ENCODE measurements at places on chromosomes 12 and 14. TPM values are rescaled to one million over a fixed set of nuclear protein-coding genes. Genes with fewer than 3 reads are reported as not detected.
A peak's percentile ranks its signal among the peaks of the same experiment; 100 is the strongest.

DNA sequence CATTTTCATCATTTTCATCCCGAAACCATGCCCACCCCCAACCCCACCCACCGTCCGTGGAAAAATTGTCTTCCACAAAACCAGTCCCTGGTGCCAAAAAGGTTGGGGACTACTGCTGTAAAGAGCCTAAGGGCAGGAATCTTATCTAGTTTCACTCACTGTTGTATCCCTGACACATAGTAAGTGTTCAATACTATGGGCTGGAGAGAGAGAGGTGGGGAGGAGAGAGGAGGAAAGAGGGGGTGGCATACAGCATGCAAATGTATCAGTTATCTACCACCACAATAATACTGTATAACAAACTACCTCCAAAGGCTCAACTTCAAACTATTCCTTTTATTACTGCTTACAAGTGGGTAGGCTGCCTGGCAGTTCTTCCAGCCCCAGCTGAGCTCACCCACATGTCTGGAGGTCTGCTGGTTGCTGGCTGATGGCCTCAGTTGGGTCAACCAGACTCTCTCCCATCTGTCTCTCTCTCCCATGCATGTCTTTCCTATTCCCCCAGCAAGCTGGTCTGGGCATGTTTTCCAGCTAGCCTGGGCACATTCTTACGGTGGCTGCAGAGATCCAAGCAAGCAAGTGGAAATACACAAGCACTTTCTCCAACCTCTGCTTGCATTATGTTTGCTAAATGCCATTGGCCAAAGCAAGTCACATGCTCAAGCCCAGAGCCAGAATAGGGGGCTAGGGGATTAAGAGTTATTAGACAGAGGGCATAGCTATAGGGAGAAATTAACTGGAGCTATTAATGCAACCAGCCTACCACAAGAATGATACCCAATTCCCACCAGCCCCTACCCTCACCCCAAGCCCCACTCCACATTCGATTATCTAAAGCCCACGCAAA, 31.6 kb upstream of the FICD start:
- DNase-seq, result no peak
- no peaks in the 10 kb centered on the region for H3K4me1 ChIP-seq
- H3K36me3 ChIP-seq, result no peaks in the 10 kb centered on the region
- no peak overlapping the region for H3K27ac ChIP-seq

DNA sequence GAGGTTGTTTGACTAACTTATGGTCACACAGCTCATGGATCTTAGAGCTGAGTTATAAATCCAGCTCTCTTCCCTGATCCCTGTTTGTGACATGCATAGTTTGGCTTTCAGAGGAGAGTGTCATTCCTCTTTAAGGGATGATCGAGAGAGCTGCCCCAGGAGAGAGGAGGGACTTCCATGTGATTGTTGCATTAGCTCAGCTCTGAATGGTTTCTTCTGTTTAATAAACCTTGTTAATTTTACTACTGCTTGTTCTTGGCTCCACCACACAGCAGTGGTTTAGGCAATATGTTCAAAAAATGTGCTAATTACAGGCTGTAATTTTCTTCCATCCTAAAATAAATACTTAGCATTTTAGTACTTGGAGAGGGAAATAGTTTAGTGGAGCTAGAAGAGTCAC, 152.5 kb downstream of the C12orf75 start:
- no peaks in the 10 kb centered on the region for H3K36me3 ChIP-seq
- H3K27me3 ChIP-seq, result peaks cover 2% of the 10 kb centered on the region
- no peak overlapping the region for H3K4me3 ChIP-seq
- DNase-seq, result no peak
- H3K4me1 ChIP-seq, result no peaks in the 10 kb centered on the region

DNA sequence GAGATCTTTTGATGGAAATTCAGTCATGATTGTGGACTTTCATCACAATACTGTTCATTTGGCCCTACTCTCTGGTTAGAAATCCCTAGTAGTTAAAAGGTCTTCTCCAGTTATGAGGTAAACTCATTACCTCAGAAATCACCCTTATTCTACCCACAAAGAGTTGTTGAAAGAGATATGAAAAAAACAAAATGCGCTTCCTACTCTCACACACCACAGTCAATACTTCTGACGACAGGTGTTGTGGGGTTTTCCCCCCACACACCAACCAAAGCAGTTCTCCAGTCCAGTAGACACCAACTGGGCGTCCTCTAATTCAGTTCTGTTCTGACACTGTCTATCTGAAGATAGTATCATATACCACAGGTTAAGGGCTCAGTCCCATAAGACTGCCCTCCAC, 54.9 kb downstream of the TRMT5 start:
- H3K27ac ChIP-seq, result no peak overlapping the region
- peaks cover 3% of the 10 kb centered on the region for H3K36me3 ChIP-seq
- no peak overlapping the region for H3K4me3 ChIP-seq

DNA sequence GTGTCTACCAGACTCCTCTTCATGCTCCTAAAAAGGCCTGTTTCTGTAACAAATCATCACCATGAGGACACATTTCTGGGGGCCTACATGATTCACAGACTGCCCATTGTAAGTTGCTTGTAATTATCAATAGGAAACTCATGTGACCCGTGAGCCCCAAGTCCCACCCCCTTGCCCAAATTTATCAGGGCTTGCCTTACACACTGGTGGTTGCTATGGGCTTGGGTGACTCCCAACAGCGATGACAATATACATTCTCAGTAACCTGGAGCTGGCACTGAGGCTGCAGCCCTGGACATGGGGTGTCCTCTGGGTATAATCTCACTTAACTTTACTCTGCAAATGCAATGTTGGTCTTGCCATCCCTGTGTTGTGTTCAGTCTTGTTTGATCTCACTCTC, 149.2 kb downstream of the NRXN3 start:
- H3K27ac ChIP-seq, result no peak overlapping the region
- no peak overlapping the region for H3K4me3 ChIP-seq
- peaks cover 21% of the 10 kb centered on the region for H3K27me3 ChIP-seq
- DNase-seq, result no peak
- H3K36me3 ChIP-seq, result no peaks in the 10 kb centered on the region

Gene PPM1H
- total RNA-seq, result not detected

DNA sequence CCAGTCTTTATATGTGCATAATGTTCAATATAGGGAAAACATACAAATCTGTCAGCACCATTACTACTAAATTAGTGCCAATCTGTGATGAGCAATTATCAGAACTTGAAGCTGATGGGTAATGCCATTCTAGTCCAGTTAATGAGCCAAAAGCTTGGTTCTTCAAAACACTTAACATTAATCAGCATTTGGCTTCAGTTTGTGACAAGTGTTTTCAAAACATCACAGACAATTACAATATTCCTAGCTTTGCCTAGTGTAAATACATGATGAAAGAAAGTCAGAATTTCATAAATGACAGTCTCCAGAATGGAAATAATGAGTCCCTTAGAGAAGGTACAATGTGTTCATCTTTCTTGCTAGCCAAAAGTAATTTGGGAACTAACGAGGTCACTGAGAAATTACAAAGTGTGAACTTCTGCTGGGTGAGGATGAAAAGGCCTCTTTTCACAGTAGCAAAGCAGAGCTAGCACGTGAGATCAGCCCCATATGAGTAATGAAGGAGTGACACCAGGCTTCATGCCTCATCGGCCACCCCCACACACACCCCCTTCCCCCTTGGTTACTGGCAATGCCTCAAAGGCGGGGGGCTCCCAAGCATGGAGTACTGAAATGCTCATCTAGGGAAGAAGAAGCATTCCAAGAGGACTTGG, 180.6 kb upstream of the EEA1 start:
- no peaks in the 10 kb centered on the region for H3K27me3 ChIP-seq
- DNase-seq, result no peak

DNA sequence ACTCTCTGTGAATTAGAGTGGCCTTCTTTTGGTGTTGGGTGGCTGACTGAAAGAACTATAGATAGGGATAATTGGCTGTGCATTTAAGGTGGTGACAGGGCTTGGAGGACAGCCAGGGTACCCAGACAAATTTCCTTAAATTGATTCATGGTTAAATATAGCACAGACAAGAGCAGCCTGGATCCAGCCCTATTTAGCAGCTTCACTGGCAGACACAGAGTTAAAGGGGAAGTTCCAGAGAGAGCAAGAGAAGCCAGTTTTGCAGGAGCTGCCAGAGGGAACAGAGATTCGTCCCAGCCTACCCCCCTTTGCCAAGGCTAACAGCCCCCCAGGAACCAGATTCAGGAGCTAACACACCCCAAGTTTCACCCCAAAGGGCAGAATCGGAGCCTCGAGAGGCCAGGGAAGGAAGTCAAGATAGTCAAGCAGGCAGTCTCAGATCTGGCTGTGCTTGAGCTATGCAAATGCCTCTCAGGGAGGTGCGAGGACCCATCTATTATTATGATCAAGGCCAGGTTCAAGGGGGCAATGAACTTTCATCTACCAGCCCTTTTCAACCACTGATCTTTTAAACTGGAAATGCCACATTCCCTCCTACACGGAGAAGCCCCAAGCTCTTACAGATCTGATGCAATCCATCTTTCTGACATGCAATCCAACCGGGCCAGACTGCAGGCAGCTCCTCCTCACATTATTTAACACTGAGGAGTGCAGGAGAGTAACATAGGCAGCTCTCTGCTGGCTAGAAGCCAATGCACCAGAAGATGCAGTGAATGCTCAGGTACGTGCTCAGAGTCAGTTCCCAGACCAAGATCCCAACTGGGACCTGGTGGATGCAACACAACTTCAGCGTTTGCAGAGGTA, 58.2 kb downstream of the DHRS2 start:
- H3K4me3 ChIP-seq, result no peak overlapping the region
- no peaks in the 10 kb centered on the region for H3K4me1 ChIP-seq
- no peak overlapping the region for H3K27ac ChIP-seq
- no peak for DNase-seq

- H3K27me3 ChIP-seq, result no peaks in the 10 kb centered on the region
- peaks cover 37% of the 10 kb centered on the region for H3K4me1 ChIP-seq
- H3K27ac ChIP-seq, result peak overlapping the region; percentile 86
- H3K4me3 ChIP-seq, result peak overlapping the region; percentile 44
Observed at GRCh38 chr12:14307004-14307403, 58.5 kb upstream of the ATF7IP start.

DNA sequence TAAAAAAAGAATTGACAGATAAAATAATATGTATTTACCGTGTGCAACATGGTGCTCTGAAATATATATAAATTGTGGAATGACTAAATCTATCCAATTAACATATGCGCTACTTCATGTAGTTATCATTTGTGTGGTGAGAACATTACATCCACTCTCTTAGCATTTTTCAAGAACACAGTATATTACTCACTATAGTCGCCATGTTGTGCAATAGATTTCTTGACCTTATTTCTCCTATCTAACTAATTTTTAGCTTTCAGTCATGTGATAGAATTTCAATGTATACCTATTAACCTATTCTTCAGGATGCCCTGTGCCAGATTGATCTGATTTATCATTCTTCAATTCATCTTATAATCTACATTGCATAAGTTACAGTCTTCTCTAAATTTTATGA, 178.6 kb downstream of the BCAT1 start:
- H3K4me3 ChIP-seq, result no peak overlapping the region
- no peaks in the 10 kb centered on the region for H3K27me3 ChIP-seq
- DNase-seq, result no peak
- H3K27ac ChIP-seq, result no peak overlapping the region

GRCh38 chr12:54197431-54197909, 8.7 kb upstream of the SMUG1 start:
- H3K27ac ChIP-seq, result no peak overlapping the region
- H3K36me3 ChIP-seq, result no peaks in the 10 kb centered on the region
- no peak for DNase-seq
- no peak overlapping the region for H3K4me3 ChIP-seq
- H3K27me3 ChIP-seq, result peaks cover 47% of the 10 kb centered on the region
- H3K4me1 ChIP-seq, result peaks cover 28% of the 10 kb centered on the region

DNA sequence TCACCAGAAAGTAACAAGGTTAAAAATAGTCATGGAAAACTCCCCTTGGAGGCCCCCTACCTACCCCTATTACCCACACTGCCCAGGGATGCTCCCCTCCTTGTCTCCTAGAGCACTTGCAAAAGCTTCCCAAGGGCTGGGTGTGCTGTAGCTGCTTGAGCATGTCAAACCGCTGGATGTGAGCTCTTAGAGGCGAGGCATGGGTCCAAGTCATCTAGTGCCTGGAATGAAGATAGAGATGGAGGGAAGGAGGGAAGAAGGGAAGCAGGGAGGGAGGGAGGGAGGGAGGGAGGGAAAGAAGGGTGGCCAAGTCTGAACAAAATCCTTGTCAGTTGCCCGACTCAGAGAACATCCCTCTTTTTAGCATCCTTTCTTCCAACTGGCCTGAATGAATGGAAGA, 43.1 kb downstream of the LTBP2 start:
- H3K4me1 ChIP-seq, result no peaks in the 10 kb centered on the region
- no peak for DNase-seq
- H3K27ac ChIP-seq, result no peak overlapping the region
- no peak overlapping the region for H3K4me3 ChIP-seq
- no peaks in the 10 kb centered on the region for H3K36me3 ChIP-seq

Gene CYP46A1
- total RNA-seq, result not detected

DNA sequence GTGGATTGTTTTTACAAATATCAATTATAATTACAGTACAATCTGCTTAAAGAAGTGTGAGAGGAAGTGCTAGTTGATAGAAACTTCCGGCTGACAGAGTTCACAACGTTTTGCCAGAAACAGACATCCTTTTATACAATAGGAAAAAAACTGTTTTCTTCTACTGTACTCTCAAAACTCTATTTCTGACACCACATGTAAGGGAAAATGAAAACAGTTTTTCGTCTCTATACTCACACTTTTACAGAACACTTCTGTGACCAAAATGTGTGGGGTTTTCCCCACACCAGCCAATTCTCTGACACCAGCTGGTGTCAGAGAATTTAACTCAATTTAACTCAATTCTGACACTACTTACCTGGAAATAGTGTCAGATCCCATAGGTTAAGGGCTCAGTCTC, 24.2 kb upstream of the HIF1A start:
- H3K4me1 ChIP-seq, result peaks cover 11% of the 10 kb centered on the region
- H3K27ac ChIP-seq, result no peak overlapping the region
- H3K36me3 ChIP-seq, result no peaks in the 10 kb centered on the region
- no peak overlapping the region for H3K4me3 ChIP-seq
- DNase-seq, result no peak
- no peaks in the 10 kb centered on the region for H3K27me3 ChIP-seq

GRCh38 chr14:50116966-50117365, 594 bp upstream of the VCPKMT start:
- H3K27me3 ChIP-seq, result no peaks in the 10 kb centered on the region
- H3K4me3 ChIP-seq, result peak overlapping the region; percentile 95
- H3K27ac ChIP-seq, result peak overlapping the region; percentile 97
- H3K4me1 ChIP-seq, result peaks cover 45% of the 10 kb centered on the region
- peaks cover 47% of the 10 kb centered on the region for H3K36me3 ChIP-seq

DNA sequence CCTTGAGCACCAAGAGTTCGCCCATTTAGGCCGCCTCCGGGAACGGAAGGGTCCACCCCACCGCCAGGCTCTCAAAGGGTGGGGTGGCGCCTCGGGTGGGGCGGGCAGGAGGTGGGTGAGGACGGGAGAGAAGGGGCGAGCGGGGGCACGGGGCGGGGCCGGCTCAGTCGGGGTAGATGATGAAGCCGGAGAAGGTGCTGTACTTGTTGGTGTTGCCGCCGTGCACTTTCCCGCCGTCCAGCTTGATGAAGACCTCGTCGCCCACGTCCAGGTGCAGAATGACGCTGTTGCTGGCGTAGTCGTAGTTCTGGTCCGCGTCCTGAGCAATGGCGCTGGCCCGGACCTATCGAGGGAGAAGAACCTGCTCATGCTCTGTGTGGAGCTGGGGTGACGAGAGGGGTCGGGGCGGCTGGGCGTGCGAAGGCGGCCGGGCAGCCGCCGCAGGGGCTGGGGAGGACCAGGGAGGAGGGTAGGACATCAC, 4.1 kb downstream of the C1QL4 start:
- DNase-seq, result no peak
- H3K27me3 ChIP-seq, result peaks cover 44% of the 10 kb centered on the region
- no peak overlapping the region for H3K27ac ChIP-seq
- peaks cover 29% of the 10 kb centered on the region for H3K4me1 ChIP-seq

Gene PDE3A
- total RNA-seq, result not detected
